ENCODE measurements at places on chromosomes 3 and 15.

GRCh38 chr3:18745472-18745871 lies 320.3 kb upstream of the SATB1 start:
- DNase-seq = no peak

GRCh38 chr3:12303534-12303933 lies 14.7 kb downstream of the PPARG start:
- no peak for DNase-seq

DNA sequence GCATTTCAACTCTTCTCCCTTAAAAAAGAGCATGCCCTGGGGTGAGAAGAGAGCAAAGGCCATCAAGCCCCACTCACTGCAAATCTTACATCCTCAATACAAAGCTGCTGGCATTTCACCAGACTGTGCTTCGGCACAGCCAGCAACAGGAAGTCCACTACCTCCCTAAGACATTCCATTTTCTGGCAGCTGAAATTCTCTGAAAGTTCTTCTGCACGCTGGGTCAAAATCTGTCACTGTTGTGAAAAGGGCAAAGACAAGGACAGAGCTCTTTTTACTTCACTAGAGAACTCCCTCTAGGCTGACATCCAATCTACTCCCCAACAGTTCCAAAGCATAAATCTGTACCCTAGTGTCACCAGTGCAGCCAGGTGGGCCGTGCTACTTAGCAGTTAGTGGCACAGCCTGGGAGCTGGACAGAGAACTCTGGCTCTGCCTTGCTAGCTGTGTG lies 6.3 kb downstream of the MTMR10 start:
- DNase-seq = no peak

GRCh38 chr3:103184772-103185171 lies 750.0 kb downstream of the ZPLD1 start:
- no peak for DNase-seq

DNA sequence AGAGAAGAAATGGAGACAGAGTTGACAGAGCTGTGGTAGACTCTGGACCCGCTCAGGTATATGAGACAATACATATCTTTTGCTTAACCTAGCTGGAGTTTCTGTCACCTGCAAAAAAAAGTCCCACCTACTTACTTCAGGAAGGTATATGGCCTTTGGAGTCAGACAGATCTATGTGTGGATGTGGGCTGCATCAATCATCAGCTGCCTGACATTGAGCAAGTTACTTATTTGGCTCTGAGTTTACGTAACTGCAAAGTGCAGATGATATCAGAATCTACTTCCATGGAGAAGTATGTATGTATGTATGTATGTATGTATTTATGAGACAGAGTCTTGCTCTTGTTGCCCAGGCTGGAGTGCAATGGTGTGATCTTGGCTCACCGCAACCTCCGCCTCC lies 124.3 kb downstream of the MYLK start:
- DNase-seq = no peak

DNA sequence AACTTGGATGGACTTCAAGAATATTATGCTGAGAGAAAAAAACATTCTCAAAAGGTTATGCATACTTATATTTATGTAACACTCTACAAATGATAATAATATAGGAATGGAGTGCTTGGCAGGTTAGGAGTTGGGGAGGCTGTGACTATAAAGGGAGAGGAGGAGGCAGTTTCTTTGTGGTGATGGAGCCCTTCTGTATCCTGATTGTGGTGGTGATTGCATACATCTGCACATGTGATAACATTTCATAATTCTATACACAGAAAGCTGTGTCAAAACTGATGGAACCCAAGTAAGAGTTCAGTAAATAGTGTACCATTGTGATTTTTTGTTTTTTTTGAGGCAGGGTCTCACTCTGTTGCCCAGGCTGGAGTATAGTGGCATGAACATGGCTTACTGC lies 31.7 kb upstream of the FAM3D start:
- no peak for DNase-seq
